ENCODE measurements at places on chromosomes 4 and X.

GRCh38 chrX:134180601-134181274, 56.2 kb upstream of the CCDC160 start:
- no peak for DNase-seq

DNA sequence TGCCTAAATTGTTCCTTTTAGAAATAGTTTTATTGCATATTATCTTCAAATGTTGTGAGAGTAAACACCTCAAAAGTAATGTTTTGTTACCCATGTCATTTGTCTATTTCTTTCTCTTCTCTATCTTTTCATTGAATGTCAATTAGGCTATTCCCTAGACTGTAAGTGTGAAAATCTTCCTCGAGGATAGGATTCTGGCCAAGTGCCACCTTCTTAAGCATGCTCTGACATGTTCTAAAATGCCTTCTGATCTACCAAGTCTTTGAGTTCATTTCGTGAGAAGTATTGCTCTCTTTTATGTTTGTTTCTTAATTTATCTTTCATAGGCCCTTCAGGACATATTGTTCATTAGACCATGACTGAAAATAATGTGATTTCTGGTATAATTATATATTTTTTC, 44.1 kb upstream of the TLL1 start:
- DNase-seq, result no peak

GRCh38 chr4:62366939-62367338, 1166.8 kb downstream of the ADGRL3 start:
- no peak for DNase-seq

DNA sequence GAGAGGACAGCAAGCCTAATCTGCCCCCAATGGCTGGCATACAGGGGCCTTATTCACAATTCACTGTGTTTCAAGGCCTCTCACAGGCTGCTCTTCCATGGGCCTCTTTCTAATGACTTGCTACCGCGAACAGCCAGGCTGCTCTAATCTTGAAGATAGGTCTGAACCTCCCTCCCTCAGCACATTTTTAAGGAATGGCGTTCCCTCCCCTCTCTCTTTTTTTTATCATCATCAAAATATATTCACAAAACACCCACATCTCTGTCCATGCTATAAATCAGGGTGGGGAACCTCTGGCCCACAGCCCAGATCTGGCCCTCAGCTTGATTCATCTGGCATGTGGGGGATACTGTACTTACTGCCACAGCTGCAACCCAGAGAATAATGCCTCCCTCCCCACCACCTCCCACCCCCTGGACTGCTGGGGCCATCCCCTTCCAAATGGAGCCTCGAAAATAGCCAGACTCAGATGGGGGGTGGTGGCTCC, 76.2 kb upstream of the PLAC1 start:
- DNase-seq, result no peak

DNA sequence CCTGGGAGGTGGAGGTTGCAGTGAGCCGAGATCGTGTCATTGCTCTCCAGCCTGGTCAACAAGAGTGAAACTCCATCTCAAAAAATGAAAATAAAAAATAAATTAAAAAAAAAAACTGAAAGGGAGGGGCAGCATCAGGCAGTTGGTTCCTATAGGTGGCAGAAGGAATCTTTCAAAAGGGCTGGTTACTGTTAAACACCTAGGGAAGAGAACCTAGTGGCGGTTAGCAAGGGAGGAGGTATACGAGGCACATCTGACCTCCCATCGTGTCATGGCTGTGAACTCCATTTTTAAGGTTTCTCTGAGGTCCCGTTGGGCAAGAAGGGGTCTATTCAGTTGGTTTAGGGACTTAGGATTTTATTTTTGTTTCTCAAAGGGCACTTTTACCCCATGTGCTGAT, 150.1 kb downstream of the SLC7A11 start:
- DNase-seq, result no peak

GRCh38 chr4:154529728-154530519, 20.3 kb downstream of the PLRG1 start:
- DNase-seq, result no peak

DNA sequence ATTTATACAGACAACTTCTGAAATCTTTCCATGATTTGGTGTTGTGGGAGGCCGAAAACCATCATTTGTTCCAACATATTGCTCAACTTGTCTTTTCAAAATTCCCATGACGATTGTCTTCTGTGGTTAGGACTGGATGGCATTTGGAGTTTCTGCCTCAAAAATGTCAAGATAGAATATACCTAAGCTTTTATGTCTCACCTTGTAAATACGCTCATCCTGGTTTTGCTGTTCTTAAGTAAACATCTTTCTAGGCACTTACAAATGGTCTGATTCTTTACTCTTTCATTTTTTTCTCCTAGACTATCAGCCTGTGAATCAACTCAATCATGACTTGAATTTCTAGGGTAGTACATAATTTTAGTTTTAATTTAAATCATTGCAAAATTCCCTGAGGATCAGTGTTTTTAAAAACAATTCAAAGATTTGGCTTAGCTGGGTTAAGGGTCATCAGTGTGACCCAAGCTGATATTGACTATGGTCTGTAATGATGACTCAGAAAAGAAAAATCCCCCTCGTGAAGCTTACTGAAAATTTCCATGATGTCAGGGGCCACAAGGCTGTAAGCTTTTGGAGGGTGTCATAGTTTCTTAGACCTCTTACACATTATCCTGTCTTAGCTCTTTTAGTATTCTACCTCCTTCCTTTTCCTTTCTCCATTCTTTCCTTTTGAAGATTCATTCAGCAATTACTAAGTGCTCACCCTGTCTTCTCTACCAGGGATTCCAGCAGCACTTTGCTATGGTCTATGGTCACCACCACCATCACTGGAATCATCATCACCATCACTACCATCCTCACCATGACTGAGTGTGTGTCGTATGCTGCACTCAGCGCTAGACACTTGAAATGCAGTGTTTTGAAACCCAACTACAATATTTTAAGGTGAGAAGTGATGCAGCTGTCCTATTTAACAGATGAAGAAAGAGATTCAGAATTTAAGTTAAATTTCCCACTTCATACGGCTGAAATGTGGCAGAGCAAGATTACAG, 124.4 kb downstream of the CPE start:
- no peak for DNase-seq

DNA sequence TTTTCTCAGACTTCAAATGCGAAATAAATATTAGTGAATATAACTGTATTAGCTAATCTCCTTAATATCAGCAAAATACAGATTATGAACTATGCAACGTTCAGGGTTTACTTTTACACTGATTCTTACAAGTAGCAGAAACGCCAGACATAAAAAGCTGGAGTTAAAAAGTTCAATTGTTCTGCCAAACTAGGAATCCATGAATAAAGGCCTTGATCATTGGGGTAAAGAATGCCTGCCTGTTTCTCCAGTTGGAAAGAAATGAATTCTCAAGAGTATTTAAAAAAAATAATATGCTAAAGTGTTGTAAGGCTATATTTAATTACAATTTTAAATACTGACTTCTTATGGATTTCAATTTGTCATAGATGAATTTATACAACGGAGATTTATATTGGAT, 612.2 kb downstream of the DMD start:
- no peak for DNase-seq

DNA sequence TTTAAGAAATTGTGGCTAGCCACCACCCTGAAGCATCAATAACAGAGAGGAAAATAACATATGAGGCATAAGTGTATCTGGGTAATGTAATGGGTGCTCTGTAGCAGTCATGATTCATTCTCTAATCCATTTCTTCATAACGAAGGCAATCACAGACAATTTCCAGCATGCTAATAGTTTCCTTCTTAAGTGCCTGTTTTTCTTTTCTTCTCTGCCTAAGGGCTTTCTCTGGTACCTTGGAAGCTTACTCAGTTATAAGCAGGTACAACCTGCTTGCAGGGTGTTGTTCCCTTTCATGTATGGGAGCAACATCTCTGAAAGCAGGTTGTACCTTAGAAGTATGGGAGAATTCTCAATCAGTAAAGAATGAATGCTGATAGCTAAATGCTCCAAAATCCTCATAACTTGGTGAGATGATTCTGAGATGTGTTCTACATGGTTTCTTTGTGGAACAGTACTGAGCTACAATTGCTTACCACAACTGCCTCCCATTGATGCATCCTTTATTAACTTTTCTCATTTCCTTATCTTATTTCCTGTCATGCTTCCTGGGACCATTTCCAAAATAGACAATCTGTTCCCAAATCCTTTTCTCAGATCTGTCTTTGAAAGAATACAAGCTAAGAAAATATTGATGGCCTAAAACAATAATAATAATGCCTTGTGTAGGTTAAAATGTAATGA, 247.6 kb downstream of the PAPSS1 start:
- no peak for DNase-seq

GRCh38 chr4:1380368-1381151, 25.7 kb downstream of the NKX1-1 start:
- DNase-seq, result no peak

- DNase-seq, result no peak
Measured at GRCh38 chrX:71669492-71669891, 2.1 kb downstream of the LOC101059915 start.

DNA sequence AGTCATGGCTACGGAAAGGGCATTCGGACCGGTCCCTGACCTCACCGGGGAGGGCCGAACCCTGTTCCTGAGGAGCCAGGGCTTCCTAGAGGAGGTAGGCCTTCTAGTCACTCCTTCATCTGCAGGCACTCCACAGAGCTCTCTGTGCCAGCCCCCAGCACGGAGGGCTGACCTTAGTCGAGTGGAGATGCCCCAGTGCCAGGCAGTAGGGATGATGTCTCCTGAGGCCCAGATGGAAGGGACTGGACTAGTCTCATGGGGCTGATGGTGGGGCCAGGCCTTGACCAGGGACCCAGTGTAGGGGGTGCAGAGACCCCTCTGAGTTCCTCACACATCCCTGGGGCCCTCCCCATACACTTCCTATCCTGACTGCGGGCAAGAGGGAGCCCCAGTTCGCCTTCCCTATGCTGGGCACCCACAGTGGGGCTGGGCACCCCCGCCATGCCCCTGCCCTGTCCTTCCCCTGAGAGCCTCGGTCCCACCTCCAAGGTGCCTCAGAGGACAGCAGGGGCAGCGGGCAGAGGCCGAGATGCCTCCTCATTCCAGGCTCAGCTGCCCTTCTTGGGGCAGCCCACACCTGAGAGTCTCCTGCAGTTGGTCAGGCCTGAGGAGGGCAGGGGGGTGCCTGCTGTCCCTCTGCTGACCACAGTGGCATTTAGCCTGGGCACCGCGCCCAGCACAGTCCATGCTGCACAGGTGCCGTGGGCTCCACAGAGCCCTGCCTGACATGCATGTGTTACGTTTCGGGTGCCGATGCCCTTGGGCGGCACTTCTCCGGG, 1.4 kb upstream of the MSANTD1 start:
- DNase-seq, result no peak

Measured in activated CD8-positive, alpha-beta memory T cell treated with anti-CD3 and anti-CD28 coated beads for 48 hours (primary cell).